Common myeloid progenitor, CD34-positive (primary cell): ENCODE measurements at places on chromosomes 6 and 20.

- peak; percentile 67 for DNase-seq
Measured at GRCh38 chr20:51639206-51639832, 96.8 kb upstream of the NFATC2 start.

- peak; percentile 20 for DNase-seq
Measured at GRCh38 chr6:112502351-112503090, 155.4 kb downstream of the RFPL4B start.

- DNase-seq, result no peak
Measured at GRCh38 chr6:1770968-1771723, 161.4 kb downstream of the FOXC1 start.

- no peak for DNase-seq
Measured at GRCh38 chr6:153553627-153554026, 422.5 kb upstream of the RGS17 start.

GRCh38 chr6:143766185-143766553 is 77.0 kb upstream of the LTV1 start:
- no peak for DNase-seq

DNA sequence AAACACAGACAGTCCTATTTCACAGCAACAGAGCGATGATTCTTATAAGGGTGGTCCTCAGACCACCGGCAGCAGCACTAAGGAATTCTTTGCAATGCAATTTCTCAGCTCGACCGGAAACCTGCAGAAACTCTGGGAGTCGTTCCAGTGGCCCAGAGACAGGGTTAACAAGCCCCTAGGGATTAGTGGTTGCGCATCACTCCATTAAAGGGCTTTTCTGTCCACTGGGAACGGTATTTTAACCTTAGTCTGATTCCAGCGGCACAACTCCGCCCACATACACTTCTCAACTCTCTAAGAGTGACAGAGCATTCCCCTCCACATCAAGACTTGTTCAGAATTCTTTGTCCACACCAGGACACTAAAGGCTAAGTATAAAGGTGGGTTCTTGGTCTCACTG is 341.5 kb downstream of the TFAP2A start:
- DNase-seq, result no peak

- DNase-seq, result no peak
Measured at GRCh38 chr6:134407791-134408190, 89.9 kb upstream of the SGK1 start.

DNA sequence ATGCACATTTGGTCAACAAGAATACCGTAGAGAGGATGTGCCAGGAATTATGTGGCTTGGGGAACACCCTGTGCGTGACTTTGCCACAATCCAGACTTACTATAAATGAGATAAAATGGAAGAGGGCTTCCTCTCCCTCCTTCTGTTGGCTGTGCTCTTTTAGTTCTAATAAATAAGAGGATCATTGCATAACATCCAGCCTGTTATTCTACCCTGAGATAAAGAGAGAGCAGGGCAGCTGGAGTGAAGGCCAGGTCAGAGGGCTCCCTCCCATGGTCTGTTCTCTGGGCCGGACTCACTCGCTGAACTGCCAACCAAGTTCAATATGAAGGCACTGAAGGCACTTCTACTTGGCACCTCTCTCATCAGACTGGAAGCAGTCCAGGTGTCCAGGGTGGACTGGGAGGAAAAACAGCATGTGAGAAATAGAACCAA is 91.7 kb downstream of the MTFR2 start:
- DNase-seq, result no peak

DNA sequence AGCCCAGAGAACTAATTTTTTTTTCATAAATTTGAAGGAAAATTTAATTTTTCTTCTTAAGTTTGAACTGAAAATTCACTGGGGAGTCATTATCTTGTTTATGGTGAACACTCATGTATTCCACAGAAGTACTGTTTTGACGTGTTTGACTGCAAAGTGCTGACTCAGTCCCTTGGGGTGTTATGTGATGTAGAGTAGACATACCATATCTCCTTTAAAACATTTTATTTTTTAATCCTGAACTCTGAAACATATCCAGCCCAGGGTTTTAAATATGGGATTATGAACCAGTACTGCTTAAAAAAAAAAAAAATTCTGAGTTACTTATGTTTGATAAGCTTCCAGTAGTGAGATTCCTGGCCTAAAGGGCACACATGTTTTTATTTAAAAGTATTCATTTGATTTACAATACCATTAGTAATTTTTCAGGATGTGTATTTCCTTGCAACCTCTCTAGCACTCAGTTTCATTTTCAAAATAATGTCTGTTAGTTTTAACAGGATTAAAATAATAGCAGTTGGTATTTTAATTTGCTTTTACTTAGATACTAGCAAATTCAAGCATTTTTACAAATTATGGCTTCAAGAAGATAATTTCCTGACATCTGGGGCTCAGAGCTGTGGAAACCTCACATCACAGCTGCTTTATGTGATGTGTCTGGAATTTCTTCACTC is 81.7 kb upstream of the PDE10A start:
- no peak for DNase-seq

DNA sequence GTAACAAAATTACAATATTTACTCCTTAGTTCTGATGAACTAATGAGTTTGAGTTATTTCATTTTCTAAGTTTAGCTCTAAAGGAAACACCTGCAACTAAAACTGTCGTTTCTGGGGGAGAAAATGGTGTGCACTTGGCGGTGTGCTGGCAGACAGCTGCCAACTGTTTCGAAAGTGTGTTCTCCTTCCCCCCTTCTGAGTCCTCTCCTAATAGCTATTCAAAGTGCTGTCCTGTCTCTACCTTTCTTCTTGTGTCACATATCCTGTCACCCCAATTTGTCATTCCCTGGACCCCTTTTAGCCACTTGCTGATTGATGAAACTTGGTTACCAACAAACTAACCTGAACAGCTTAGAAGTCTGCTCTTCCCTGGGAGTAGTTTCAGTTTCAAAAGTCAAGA is 4.9 kb upstream of the UBE2J1 start:
- DNase-seq, result peak; percentile 34

GRCh38 chr6:105194591-105194990 is 14.8 kb upstream of the POPDC3 start:
- no peak for DNase-seq

DNA sequence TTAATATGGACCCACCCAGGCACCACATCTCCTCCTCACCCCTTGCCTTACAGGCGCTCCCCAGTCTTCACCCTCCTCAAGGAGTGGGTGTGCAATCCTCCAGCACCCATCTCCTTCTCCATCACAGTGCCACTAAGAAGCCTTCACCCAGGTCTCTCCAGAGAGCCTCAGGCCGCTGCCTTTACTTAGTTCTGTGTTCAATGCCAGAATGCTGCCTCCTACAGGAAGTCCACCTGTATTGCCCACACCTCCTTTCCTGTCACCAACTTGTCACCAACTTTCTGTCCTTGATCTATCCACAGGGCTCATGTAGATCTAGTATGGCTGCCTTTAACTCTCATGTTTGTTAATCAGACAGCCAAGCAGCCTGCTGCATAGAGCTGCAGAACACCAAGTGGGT is 586 bp upstream of the LST1 start:
- DNase-seq, result no peak

DNA sequence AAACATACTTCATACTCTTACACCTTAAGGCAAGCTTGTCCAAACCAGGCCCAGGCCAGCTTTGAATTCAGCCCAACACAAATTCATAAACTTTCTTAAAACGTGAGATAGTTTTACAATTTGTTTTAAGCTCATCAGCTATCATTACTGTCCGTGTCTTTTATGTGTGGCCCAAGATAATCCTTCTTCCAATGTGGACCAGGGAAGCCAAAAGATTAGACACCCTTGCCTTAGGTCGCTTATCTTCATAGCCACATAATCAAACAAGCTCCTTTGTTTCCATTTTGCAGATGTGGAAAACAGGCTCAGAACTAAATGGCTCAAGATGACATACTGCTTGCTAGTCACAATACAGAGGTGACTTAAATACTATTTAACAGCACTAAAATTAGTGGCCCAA is 6.0 kb downstream of the SALL4 start:
- no peak for DNase-seq

- DNase-seq, result no peak
Measured at GRCh38 chr6:71482742-71483141, 194.1 kb downstream of the OGFRL1 start.

DNA sequence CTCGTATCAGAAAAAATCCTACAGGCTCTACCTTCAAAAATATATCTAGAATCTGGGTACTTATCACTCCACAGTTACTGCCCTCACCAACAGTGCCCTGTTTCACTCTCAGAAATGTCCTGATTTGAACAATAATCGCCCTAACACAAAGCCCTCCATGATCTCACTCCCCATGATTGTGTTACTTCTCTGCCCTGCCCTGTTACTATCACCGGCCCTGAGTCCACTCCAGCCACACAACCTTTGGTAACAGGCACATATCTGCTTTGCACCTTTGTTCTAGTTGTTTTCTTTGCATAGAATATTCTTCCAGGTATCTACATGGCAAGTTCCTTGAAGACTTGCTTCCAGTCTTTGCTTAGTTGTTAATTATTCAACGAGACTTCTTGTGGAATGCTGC is 142.0 kb downstream of the ARHGAP18 start:
- no peak for DNase-seq

- no peak for DNase-seq
Measured at GRCh38 chr6:33438978-33439594, 15.3 kb upstream of the ZBTB9 start.

DNA sequence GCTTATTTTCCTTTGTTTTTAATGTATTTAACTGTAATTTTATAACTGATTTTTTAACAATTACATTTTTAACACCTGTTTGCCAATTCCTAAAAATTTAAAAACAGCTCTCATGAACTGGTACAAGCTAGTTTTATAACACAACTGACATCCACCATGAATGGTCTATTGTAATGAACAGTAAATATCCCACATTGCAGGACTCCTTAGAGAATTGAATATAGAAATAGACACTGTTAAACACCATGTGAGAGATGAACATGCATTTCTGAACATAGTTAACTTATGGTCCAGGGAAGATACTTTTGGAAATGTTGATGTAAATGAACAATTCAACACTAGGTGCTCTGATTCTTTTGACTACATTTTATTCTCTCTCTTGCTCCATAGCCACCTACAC is 195.1 kb upstream of the GMDS start:
- DNase-seq, result no peak

GRCh38 chr6:14883921-14884320 is 361.9 kb upstream of the JARID2 start:
- peak; percentile 55 for DNase-seq

DNA sequence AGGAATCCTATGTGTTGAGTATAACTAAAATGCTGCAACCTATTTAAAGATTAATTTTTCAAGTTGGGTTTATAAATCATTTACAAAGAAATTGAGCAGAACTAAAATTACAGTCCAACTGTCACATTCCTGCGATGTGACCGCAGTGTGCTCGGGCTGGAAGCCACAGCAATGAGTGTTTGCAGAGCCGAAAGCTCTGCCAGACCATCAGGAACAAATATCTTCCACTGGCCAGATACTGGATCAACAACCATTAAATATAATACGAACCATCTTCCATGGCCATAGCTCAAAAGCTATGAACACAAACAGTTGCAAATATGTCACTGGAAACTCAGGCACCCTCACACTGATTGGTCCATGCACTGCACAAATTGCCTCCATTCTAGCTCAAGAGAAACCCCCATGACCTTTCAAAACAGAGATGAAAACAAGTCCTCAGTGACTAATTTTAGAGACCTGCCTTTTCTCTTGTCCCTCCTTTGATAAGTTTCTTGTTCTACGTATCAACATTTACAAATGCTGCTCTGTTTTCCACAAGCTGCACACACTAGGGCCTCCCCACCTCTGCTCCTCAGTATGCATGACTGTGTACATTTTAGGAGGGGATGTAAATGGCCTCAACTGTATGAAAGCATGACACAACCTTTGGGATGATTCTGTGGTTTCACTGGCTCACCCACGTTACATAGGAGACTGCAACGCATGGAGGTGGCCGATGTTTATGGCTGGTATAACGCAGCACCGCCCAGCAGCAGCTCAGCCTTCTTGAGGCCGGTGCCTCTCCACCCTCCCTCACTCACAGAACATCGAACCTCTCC is 171.7 kb downstream of the WDR27 start:
- DNase-seq, result no peak

DNA sequence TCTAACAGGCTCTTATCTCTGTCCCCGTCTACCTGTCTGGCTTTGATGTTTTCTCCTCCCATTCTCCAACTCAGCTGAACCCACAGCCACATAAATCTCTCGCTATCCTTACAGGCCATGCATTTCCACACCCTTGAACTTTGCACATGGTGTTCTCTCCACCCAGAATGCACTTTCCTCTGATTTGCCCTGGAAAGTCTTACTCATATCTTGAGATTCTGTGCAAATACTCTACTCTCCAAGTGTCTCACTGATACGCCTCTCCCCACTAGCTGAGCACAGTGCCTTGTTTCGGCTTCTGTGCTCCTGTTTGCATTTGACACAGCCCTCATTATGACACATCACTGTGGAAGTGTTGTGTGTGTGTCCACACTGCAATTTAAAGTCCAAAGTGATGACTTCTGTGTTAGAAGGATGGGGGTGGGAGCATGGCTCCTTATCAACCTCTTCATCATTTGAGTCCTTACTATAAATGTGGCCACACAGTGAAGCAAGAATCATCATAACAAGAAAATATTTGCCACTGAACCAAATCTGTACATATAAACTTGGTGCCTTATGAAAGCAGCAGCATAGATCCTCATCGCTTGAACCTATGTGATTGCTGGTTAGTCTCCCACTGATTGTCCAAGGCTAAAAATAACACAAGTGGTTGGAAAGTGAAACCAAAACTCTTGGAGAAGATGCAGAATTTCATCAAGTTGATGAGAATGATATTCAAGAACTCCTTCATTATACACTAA is 5.5 kb upstream of the PRELID3B start:
- peak; percentile 9 for DNase-seq
